ENCODE measurements at places on chromosomes 5 and 9.

DNA sequence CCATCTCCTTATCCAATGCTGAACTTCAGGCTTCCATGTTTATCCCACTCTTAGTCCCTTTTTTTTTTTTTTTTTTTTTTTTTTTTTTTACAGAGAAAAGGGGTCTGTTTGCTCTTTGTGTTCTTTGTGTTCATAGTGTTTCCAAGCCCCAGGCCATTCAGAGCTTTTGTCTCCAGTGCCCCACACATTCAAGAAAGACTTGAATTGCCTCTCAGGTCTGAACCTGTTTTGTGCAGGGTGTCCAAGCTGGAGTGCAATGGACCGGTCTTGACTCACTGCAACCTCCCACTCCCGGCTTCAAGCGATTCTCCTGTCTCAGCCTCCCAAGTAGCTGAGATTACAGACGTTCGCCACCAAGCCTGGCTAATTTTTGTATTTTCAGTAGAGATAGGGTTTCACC, 191.2 kb downstream of the PALM2AKAP2 start:
- no peak for DNase-seq

DNA sequence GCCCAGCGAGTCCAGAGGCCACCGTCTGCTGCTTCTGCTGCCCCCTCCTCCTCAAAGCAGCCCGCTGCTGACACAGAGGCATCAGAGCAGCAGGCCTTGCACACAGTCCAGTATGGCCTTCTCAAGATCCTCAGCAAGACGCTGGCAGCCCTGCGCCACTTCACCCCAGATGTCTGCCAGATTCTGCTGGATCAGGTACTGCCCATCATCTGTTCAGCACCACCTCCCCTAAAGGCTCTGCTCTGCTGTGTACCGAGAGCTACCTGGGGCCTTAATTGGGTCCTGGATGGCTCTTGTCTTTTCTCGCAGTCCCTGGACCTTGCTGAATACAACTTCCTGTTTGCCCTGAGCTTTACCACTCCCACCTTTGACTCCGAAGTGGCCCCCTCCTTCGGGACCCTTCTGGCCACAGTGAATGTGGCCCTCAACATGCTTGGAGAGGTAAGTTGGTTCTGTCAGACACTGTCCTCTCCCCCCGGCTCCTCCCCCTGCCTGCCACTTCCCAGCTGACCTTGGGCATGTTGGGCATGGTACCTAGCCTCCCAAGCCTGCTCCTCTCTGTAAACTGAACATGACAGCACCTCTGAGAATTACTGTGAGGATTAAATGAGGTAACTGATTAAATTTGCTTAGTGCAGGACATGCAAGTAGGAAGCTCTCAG, 22.7 kb downstream of the SH3GLB2 start:
- DNase-seq: no peak

GRCh38 chr9:113882636-113883164, 6.6 kb downstream of the ZNF618 start:
- no peak for DNase-seq

GRCh38 chr9:107824556-107824955, 335.0 kb upstream of the KLF4 start:
- no peak for DNase-seq

DNA sequence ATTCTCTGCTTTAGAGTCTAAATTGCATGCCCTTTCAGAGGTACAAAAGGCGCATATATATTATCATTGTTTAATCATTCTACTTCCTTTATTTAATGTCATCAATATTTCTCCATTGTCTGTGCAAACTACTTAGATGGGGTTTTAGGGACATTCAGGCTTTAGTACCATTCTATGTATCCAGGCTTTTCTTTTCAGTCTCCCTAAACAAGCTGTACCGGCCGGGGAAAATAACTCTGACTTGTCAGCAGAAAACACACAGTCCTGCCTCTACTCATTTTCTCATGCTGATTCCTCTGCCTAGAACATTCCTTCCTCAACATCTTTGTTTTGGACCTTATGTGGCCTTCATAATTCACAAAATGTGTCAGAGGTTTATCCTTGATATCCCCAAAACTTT, 392.1 kb upstream of the DAB2 start:
- no peak for DNase-seq

DNA sequence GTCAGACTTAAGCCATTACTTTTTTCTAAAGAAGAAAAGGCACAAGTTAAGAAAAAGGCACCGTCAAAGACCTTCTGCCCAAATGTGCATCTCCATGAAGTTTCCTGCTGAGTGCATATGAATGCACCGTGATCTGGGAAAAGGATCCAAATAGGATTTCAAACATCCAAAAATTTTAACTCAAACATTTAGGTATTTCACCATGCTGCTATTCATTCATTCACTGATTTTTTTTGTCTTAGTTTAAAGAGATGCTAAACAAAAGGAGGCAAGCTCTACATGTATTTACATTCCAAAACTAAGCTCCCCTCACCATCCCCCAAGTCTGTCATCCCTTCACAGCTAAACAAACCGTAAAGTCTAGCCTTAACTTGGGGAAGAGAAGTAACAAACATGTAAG, 291.9 kb downstream of the ARL15 start:
- DNase-seq: no peak
